ENCODE measurements at places on chromosomes 12 and 14.

GRCh38 chr14:62655166-62655565 lies 390.1 kb downstream of the KCNH5 start:
- no peaks in the 10 kb centered on the region for H3K36me3 ChIP-seq
- no peaks in the 10 kb centered on the region for H3K27me3 ChIP-seq
- DNase-seq = no peak
- no peak overlapping the region for H3K27ac ChIP-seq
- no peaks in the 10 kb centered on the region for H3K4me1 ChIP-seq

GRCh38 chr12:19884021-19884492 lies 444.8 kb downstream of the AEBP2 start:
- H3K36me3 ChIP-seq = no peaks in the 10 kb centered on the region
- no peak for DNase-seq
- H3K27me3 ChIP-seq = peaks cover 28% of the 10 kb centered on the region
- H3K4me3 ChIP-seq = no peak overlapping the region

DNA sequence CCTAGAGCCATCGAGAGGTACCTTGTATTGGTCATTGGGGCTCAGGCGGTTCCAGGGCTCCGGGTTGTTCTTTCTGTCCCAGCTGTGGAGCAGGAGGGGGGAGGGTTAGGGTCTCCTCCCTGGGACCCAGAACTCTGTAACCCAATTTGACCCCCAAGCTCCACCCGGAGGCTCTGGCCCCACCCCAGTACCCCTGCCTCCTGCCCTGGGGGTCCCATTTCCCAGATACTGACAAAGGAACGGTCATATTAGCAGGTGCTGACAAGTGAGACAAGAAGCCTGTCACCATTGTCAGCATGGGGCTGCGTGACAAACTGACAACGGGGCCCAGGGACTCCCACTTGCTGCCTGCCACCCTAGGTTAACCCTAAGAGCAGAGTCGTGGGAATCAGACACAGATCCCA lies 6.2 kb downstream of the SHMT2 start:
- H3K4me1 ChIP-seq = peaks cover 32% of the 10 kb centered on the region
- no peak overlapping the region for H3K4me3 ChIP-seq
- H3K27me3 ChIP-seq = no peaks in the 10 kb centered on the region
- H3K36me3 ChIP-seq = peaks cover 47% of the 10 kb centered on the region
- H3K27ac ChIP-seq = no peak overlapping the region

DNA sequence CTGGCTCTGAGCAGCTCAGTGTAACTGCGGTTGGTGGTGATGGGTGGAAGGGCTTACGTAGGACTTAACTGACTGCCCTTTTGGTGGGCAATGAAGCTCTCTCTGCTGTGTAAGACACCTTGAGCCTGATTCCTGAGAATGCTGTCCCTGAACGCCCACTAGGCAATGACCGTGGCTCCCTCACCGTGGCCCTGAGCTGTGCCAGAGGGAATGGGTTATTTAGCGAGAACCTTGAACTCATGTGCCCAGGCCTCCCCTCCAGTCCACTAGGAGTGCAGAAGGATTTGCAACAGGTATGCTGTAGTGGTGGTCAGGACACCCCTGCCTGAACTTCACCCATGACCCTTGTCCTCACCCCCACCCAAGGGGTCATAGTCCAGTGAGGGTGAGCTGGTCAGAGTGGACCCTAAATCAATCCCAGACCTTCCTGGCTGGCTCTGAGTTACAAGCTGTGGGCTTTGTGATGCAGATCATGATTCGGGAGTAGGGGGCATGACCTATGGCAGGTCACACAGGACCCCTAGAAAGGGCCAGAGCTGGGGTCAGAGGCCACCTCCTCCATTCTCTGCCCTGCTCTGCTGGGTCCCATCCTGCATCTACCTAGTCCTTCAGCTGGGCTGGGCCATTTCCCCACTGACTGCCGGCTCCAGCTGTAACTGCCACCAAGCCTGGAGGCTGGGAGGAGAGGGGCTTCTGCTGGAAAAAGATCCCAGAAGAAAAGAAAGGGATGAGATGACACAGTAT lies 14.5 kb upstream of the ANKRD33 start:
- no peak overlapping the region for H3K27ac ChIP-seq
- no peaks in the 10 kb centered on the region for H3K36me3 ChIP-seq
- DNase-seq = no peak
- no peaks in the 10 kb centered on the region for H3K4me1 ChIP-seq

GRCh38 chr14:101808020-101808641 lies 46.6 kb downstream of the PPP2R5C start:
- H3K4me1 ChIP-seq = peaks cover 13% of the 10 kb centered on the region
- H3K36me3 ChIP-seq = peaks cover 8% of the 10 kb centered on the region
- no peak for DNase-seq
- H3K4me3 ChIP-seq = no peak overlapping the region
- no peaks in the 10 kb centered on the region for H3K27me3 ChIP-seq
- no peak overlapping the region for H3K27ac ChIP-seq

DNA sequence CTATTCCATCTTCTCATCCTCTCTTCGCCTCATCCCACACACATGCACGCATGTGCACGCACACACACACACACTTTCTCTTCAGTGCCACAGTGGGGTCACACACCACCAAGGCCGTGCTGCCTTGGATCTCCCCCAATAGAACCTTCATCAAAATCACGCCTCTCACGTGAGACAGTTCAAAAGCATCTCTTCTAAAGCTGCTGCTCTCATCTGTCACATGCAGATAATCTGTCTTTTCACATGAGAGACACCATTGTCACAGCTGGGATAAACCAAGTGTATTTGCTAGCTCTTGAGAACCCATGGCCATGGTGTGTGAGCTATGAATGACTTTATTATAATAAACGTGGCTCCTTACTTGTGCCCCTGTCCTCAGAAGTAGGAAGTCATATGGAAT lies 218.7 kb downstream of the EGLN3 start:
- peaks cover 2% of the 10 kb centered on the region for H3K4me1 ChIP-seq
- no peak overlapping the region for H3K4me3 ChIP-seq
- H3K27ac ChIP-seq = no peak overlapping the region
- H3K27me3 ChIP-seq = no peaks in the 10 kb centered on the region

- no peak overlapping the region for H3K27ac ChIP-seq
- no peaks in the 10 kb centered on the region for H3K27me3 ChIP-seq
- no peaks in the 10 kb centered on the region for H3K4me1 ChIP-seq
- H3K4me3 ChIP-seq = no peak overlapping the region
- peaks cover 15% of the 10 kb centered on the region for H3K36me3 ChIP-seq
- peak; percentile 51 for DNase-seq
These were observed 33.4 kb downstream of the FNTB start for GRCh38 chr14:65019944-65020566.
